NCI-H460 (cell line): ENCODE measurements at places on chromosomes 1 and 21. TPM values are rescaled to one million over a fixed set of nuclear protein-coding genes. Genes with fewer than 3 reads are reported as not detected.

Gene LRRC3
- 0.47 and 0.92 TPM in 2 replicates for total RNA-seq

Gene EPHA8
- total RNA-seq: 1.1 and 1.3 TPM in 2 replicates

Gene KCNAB2
- total RNA-seq: 14.4 and 20.1 TPM in 2 replicates

- no peak for DNase-seq
Measured at GRCh38 chr1:245765230-245766000, 610.6 kb downstream of the KIF26B start.

DNA sequence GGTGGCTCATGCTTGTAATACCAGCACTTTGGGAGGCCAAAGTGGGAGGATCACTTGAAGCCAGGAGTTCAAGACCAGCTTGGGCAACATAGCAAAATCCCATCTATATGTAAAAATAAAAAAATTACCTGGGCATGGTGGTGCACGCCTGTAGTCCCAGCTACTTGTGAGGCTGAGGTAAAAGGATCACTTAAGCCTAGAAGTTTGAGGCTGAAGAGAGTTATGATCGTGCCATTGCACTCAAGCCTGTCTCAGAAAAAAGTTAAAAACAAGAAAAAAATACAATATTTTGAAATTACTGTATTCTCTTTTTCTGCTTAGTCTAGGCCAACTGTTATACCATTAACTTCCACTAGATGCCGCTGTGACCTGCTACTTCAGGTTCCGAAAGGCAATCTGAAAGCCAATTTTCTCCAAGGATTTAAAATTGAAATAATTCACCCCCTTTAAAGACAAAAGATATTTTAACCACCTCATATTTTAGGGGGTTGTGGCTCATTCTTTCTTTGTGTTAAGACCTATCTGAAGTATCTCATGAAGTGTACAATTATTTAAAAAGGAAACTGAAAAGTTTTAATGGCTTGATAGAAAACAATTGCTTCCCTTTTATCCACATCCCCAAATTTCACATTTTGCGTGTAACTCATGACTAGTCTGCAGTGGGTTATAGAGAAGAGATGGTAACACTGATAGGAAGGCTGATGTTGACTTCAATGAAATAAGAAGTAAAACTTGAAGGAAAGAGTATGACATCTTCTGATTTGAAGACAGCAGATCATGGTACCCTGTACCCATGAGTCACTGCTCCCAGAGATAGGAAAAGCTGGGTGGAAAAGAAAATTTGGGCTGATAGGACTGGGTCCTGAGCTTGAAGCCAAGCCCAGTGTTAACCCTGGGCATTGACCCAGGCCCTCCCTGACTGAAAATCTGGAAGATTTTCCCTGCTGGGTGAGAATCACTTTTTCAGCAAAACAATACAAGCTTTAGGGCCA, 24.4 kb upstream of the CLDN14 start:
- peak; percentile 23 for DNase-seq

DNA sequence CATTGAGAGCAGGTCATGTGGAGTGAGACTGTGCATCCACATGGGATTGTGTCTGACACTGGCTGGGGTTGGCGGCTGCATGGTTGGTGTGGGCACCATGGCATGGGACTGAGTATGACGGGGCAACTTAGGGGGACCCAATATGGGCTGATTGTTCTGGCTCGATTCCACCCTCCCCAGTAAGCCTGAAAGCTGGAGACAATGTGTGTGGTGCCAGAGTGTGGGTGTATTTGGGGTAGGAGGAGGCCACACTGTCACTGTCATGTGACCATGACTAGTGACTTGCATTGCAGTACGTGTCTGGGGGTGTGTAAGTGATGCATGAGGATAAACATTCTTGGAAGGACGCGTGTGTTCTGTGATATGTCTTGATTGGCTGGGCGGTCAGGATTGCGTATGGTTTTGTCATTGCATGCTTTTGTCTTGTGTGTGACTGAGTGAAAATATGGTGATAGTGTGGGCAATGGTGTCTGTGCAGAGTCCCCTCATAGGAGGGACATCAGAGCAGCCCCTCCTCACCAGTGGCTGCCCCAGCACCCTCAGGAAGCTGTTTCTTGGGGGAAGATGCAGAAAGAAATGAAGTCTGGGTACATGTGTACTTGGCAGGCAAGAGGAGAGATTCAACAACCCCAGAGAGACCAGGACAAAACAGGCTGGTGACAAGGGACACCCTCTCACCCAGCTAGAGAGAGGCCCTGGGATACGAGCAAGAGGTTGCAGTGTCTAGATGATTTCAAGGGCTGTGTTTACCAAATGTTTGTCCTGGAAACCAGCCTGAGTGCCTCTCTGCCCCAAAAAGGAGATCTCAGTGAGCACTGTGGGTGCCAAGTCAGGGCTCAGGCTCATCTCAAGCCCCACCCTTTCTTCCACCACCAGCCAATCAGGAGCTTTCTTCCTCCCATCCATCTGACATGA, 36.3 kb downstream of the SDC3 start:
- DNase-seq: no peak

DNA sequence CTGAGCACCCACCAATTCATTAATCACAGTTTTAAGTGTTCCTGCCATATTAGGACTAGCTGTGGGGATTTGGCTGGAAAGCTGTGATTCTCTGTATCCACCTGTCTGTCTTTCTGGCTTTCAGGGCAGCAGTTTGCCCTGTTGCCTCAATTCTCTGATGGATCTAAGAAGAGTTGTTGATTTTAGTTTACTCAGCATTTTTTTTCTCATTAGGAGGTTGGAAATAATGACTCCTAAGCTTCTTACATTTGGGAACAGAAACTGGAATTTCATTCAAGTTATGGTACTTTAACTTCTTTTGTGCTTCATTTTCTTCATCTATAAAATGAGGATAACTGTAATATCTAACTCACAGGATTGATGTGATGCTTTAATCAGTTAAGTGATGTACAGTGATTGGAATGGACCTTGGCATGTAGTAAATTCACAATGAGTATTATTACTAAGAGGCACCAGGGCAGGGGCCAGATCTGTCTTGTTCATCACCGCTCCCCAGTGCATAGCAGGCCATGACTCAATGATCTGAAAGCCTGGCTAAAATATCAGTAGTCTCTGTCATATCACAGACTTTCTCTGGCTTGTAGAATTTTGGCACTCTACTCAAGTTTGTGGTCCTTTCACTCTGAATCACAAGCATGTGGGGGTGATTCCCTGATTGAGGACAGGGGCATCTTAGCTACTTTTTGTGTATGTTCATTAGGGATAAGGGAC, 51.4 kb upstream of the GREM2 start:
- DNase-seq: no peak
